ENCODE measurements at places on chromosomes 2 and 18. TPM values are rescaled to one million over a fixed set of nuclear protein-coding genes. Genes with fewer than 3 reads are reported as not detected.

DNA sequence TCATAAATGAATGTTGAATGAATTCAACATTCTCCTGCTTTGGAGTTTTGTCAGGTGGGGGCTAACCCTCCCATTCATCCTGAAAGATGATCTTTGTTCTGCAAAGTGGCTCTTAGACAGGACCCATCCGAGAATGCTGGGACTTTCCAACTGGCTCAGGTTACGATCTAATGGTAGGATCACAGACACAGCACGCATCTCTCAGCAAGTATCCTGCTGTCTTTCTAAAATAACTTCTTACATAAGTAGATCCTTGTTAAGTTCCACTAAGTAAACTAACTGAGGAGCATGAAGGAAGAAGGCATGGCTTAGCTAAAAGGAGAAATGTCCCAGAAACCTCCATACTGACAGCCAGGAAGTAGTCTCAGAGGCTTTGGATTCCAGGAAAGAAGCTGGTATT, 23.7 kb downstream of the CYP27A1 start:
- no peaks in the 10 kb centered on the region for H3K4me1 ChIP-seq
- no peak for DNase-seq
- H3K4me3 ChIP-seq, result no peak overlapping the region
- H3K27ac ChIP-seq, result no peak overlapping the region
- H3K27me3 ChIP-seq, result no peaks in the 10 kb centered on the region

- no peak overlapping the region for H3K4me3 ChIP-seq
- no peaks in the 10 kb centered on the region for H3K4me1 ChIP-seq
Observed at GRCh38 chr2:230678451-230678850, 34.2 kb upstream of the CAB39 start.

DNA sequence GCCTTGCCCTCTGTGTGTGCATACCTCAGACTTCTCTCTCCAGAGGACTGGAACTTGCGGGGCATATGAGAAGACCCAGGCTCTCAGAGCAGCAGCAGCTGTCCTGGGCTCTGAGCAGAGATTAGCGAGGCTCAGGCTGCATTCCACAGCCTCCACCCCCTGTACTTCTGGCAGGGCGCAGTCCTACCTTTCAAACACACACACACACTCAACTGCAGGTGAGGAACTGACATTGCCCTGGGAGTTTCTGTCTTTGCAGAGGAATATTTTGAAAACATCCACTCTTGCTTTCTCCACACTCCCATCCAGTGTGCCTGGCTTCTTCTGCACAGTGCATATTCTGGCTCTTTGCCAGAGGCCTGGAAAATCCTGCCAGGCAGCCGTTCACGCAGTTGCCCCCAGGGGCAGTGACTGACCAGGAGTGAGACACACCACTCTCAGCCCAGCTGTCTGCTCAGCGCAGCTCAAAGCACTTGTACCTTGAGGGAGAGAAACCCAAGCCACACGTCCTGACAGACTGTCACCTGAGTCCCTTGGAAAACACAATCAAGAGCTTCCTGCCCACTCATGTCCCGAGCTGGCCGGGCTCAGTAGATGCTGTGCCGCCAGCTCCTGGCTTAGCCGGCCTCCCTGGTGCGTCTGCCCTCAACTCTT, 460.8 kb downstream of the RNF144A start:
- DNase-seq, result peak; percentile 75
- no peak overlapping the region for H3K4me3 ChIP-seq

- no peak overlapping the region for H3K27ac ChIP-seq
- no peaks in the 10 kb centered on the region for H3K36me3 ChIP-seq
- no peak for DNase-seq
- peaks cover 4% of the 10 kb centered on the region for H3K27me3 ChIP-seq
- H3K4me1 ChIP-seq, result peaks cover 3% of the 10 kb centered on the region
- no peak overlapping the region for H3K4me3 ChIP-seq
Observed at GRCh38 chr2:132665401-132666140, 4.4 kb downstream of the LYPD1 start.

DNA sequence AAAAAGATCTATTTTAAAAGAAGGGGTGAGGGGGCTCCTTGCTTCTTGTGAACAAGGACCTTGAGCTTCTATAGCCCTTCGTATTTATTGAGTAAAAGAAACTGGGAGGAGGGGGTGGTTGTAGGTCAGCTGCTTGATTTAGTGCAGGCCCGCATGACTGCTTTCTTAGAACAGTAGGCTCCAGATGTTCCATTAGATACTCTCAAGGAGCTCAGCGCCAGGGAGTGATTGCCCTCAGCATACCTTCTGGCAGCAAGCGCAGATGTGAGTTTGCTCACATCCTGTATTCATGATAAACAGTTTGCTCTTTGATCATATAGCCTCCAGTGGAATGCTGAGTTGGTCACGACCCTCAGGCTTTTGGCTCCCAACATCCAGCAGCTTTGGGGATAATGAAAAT, 108.9 kb upstream of the XPO1 start:
- no peak overlapping the region for H3K4me3 ChIP-seq
- no peak for DNase-seq
- peaks cover 6% of the 10 kb centered on the region for H3K36me3 ChIP-seq
- H3K27ac ChIP-seq, result no peak overlapping the region

GRCh38 chr2:189599245-189599644, 18.7 kb upstream of the SLC40A1 start:
- peaks cover 2% of the 10 kb centered on the region for H3K27me3 ChIP-seq
- H3K4me3 ChIP-seq, result no peak overlapping the region
- H3K36me3 ChIP-seq, result no peaks in the 10 kb centered on the region
- DNase-seq, result no peak
- H3K27ac ChIP-seq, result no peak overlapping the region

- no peak overlapping the region for H3K4me3 ChIP-seq
- peaks cover 4% of the 10 kb centered on the region for H3K36me3 ChIP-seq
- no peak overlapping the region for H3K27ac ChIP-seq
- DNase-seq, result no peak
- peaks cover 2% of the 10 kb centered on the region for H3K27me3 ChIP-seq
Observed at GRCh38 chr2:59691518-59692190, 861.8 kb downstream of the BCL11A start.

- H3K27me3 ChIP-seq, result no peaks in the 10 kb centered on the region
- H3K27ac ChIP-seq, result no peak overlapping the region
- DNase-seq, result no peak
- H3K36me3 ChIP-seq, result no peaks in the 10 kb centered on the region
- peaks cover 3% of the 10 kb centered on the region for H3K4me1 ChIP-seq
Observed at GRCh38 chr2:157501026-157501425, 57.1 kb upstream of the CYTIP start.

MRPL53 gene
- total RNA-seq, result 63.9 TPM

L3MBTL4 gene
- total RNA-seq, result 0.32 TPM

ALPI gene
- not detected for total RNA-seq

PROM2 gene
- 5.4 TPM for total RNA-seq

SMAD7 gene
- total RNA-seq, result 10.8 TPM

LINC00305 gene
- total RNA-seq, result not detected

MTA3 gene
- total RNA-seq, result 64.1 TPM

All from glutamatergic neuron (in vitro differentiated cells).